ENCODE measurements at places on chromosomes 5 and 9.

DNA sequence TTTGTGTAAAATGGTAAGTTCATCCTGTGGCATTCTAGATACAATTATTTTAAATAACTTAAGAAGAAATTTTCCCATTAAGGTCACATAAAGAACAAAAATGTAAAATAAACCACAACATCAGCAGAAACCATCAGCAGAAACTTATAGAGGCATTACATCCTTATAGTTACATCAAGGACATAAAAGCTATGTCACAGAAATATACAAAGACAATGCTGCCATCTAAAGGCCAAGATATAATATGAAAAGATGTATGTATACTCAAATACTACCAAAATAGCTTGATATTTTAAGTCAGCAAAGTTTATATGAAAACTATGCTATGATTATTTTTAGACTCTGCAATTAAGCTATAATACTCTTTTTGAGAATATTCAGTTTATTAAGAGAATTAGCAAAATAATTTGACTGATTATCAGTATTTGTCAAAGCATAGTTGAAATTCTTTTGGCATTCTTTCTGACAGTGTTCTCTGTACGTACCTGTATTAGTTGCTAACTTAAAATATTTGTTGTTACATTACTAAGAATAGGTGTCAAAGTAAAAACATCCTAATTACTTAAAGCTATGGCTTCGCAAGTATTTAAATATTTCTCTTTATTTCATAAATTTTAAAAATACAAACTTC lies 36.2 kb downstream of the FBXL17 start:
- no peak for DNase-seq

GRCh38 chr5:53481887-53482716 lies 1.7 kb downstream of the FST start:
- no peak for DNase-seq

- no peak for DNase-seq
Measured at GRCh38 chr5:14241141-14241540, 98.0 kb downstream of the TRIO start.

DNA sequence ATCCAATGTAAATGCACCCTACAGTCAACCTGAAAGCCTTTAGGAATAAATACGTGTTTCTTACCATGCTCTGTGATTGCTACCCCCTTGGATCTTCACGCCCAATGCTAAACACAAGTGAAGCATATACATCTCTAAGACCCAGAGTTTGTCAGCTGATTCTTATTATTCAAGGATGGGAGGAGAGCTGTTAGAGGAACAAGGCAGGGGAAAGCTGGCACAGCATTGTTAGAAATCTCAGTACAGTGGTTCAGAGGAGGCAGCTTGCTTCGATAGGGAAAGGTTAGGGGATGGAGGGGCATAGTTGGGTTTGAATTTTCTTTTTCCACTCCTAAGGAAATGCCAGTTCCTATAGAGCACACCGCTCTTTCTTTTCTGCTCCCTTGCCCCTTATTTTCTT lies 16.7 kb upstream of the TAF11L2 start:
- DNase-seq, result no peak

- DNase-seq, result peak; percentile 35
Measured at GRCh38 chr5:110054240-110054639, 364.5 kb downstream of the MAN2A1 start.

DNA sequence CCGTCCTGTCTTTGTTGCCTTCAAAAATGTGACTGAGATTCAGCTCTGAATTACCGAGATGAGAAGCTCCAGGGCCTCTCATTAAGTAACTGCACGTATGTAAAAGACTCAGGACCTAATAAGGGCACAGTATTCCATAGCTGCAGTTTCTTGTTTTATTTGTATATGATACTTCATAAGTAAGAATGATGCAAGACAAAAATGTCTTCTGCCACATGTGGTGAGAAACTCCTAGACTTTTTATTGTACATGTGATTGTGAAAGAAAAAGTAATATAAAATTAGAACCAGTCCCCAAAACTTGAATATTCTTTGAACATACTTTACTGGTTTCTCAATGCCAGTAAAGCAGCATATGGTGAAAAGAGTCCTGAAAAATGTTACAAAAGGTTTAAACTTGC lies 110.1 kb upstream of the OTULINL start:
- no peak for DNase-seq

DNA sequence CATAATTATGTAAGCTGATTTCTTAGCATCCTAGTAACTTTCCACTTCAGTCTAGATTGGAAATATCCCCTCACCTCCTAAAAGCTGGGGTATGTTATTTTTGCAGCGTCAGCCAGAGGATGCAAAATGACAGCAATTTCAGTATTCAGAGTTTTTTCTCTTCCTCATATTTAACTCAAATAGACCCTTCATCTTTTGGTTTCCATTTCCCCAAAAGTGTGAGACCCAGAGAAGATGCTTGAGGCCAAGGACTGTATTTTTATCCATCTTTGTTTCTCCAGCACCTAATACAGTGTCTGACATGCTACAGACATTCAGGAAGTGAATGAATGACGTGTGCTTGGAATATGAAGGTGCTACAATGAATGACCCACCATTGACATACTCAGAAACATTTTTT lies 75.5 kb upstream of the RANBP3L start:
- DNase-seq, result no peak

GRCh38 chr5:18496041-18496440 lies 861.8 kb downstream of the TAF11L14 start:
- DNase-seq, result no peak

- no peak for DNase-seq
Measured at GRCh38 chr9:123119566-123119965, 86.1 kb downstream of the GPR21 start.

DNA sequence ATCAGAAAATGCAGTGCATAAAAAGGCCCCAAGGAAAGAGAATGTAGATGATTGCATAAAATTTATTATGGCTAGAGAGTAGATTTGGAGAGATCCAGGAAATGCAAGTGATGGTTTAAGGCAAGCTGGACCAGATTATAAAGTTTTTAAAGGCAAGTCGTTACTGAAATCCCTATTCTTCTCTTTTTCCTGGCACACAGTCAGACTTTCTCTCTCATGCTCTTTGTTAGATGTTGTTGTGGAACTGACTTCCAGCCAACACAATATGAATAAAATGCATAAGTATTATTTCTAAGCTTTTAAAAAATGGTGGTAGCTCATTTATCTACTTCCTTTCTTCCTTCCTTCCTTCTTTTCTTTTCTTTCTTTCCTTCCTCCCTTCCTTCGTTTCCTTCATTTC lies 1085.4 kb upstream of the CDH6 start:
- DNase-seq, result no peak

GRCh38 chr5:159864885-159865691 lies 51.2 kb upstream of the ADRA1B start:
- DNase-seq, result no peak

DNA sequence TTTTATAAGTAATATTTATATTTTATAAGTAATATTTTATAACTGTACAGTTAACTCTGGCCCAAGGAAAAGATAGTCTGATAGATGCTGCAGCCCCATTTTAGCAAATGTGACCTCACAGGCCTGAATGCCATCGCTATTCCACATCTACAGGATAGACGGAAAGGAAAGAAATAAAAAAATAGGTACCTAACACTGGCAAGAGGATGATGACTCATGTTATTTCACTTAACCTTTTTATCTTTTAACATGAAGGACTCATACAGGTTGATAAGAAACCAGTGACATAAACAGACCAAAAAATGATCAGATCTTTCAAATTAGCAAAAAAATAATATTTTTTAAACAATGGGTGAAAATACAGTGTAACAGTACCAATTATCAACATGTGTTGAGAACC lies 2.7 kb downstream of the CD274 start:
- DNase-seq, result no peak

- DNase-seq, result no peak
Measured at GRCh38 chr5:6674421-6674820, 38.8 kb upstream of the TENT4A start.

- DNase-seq, result no peak
Measured at GRCh38 chr9:90848866-90849265, 47.2 kb downstream of the SYK start.

GRCh38 chr5:140509898-140510297 lies 37.6 kb upstream of the EIF4EBP3 start:
- no peak for DNase-seq

DNA sequence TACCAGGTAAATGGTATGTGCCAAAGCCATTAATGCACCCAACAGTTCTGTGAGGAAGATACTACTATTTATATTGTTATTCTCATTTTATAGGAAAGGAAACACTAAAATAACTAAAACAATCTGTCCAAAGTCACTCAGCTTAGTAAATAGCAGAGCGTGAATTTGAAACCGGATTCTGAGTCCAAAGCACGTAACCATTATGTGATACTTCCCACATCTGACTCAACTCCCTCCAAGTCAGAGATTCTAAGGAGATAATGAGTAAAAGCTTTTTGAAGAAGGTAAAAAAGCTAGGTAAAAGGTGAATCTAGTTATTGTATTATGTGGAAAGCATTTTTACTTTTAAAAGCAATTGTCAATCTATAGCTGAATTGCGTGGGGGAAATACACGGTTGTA lies 208.9 kb downstream of the PBX3 start:
- no peak for DNase-seq

DNA sequence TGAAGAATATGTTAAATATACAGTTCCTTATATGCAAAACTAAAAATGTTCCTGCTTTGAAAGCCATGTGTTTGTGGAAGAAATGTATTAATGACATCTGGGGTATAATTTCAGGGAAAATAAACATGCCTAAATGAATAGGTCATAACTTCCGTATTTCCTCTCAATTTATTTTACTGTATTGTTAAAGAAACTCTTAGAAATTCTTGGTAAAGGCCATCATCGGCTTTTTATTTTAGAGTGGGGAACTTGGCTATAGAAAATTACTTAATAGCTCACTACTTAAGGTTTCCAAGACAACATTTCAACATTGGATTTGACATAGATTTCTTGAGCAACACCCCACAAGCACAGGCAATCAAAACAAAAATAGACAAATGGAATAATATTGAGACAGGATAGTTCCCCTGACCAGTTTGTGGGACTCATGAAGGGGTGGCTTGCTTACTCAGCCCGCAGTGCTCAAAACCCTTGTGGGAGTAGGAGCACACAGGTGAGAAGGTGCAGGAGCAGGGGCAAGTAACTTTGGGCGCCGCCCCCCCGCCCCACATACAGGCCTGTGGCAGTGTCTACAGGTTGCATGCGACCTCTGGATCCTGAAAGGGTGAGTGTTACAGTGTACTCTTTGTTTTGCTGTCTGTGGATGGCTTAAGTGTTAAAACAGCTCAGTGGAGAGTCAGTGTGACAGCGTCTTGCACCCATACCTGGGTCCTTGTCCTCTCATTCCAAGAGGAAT lies 891.4 kb upstream of the C9orf72 start:
- DNase-seq, result no peak

DNA sequence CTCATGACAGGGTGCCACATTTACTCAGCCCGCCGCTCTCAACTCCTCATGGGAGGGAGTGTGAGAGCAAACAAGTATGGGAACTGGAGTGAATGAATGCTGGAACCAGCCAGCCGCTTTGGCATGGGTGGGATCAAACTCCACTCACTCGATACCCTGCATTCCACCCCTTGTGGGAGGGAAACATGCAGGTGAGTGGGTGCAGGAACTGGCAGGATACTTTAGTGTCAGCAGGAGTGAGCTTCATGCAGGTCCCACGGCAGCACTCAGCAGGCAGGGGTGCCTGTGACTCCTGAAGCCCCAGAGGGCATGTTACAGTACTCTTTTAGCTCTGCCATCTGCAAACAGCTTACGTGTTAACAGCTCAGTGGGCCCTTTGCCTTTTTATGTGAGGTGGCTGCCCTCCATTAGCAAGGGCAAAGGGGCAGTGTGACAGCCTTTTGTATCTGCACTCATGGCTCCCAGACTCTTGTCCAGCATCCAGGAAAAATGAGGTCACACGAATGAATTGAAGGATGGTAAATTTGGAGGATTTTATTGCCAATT lies 433.2 kb upstream of the NMUR2 start:
- no peak for DNase-seq

- DNase-seq, result no peak
Measured at GRCh38 chr9:124259158-124259808, 1.5 kb downstream of the NEK6 start.

DNA sequence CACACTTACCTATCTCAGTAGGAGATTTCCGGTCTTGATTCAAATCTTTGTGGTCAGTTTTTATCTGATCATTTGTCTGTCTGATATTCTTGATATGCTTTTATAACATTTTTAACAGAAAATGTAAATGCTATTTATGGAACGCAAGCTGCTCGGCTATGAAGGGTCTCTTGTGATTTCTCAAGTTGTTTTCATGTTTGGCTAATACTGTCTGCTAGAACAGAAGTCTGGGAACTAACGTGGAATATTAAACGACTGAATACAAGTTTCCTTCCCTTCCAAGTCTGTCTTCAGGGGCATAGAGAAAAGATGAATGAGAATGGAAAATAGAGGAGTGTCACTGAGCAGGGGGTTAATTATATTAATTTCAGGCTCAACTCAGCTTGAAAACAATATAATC lies 27.6 kb downstream of the SNCAIP start:
- DNase-seq, result no peak

DNA sequence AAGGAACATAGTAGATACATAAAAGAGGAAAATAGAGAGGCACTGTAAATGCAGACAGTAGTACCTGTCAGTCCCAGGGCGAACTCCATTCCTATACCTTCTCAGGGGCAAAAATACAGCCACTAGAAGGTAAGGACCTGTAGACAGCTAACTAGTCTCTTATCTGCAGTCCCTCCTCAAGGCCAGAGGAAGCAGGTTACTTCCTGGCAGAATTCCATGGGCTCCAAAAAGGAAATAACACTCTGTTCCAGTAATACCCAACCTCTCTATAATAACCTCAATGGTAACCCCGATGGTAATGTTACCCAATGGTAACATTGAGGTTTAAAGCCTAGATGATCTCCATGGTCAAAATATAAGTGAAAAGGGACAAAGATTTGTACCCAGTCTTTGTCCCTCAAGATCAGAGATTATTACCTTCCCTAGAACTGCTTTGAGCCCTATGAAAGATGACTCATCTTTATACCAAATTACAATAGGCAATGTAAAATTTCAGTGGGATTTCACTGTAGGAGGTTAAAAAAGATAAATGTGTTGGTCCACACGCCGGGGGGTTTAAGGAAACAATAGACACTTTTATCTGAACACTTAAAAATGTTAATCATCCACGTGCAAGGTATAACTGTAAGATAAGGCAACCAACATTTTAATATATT lies 113.0 kb downstream of the DENND1A start:
- DNase-seq, result no peak

- no peak for DNase-seq
Measured at GRCh38 chr9:70340572-70340971, 73.9 kb downstream of the KLF9 start.

DNA sequence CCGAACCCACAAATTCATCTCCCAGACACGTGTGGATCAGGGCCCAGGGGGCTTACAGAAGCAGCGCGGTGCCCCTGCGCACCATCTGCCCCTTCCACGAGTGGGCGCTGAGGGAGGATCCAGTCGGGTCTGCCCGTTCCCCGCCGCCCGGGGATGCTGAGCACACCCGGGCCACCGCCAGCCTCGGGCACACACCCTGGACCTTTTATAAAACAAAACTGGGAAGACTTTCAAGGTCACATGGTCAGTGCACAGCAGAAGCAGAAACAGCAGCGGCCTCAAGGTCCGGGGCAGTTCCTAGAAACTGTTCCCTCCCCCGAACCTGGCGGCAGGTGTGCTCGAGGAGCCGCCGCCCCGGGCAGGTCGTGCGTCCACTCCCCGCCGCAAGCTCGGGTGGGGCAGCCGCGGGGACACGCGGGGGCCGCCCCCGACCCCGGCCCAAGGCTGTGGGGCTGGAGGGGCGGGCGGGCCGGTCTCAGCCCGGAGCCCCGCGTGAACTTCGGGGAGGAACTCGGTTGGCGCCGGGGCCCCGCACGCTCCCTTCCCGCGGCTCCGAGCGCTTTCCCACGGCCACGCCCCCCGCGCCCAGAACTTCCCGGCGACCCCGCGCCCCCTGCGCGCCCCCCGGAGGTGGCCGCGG lies 633 bp upstream of the PPP1R26 start:
- DNase-seq, result no peak
